ENCODE measurements at places on chromosomes 6 and 20.

GRCh38 chr6:161171207-161171606 lies 102.7 kb downstream of the AGPAT4 start:
- DNase-seq = no peak

- no peak for DNase-seq
Observed at GRCh38 chr6:20744911-20745557, 210.8 kb downstream of the CDKAL1 start.

DNA sequence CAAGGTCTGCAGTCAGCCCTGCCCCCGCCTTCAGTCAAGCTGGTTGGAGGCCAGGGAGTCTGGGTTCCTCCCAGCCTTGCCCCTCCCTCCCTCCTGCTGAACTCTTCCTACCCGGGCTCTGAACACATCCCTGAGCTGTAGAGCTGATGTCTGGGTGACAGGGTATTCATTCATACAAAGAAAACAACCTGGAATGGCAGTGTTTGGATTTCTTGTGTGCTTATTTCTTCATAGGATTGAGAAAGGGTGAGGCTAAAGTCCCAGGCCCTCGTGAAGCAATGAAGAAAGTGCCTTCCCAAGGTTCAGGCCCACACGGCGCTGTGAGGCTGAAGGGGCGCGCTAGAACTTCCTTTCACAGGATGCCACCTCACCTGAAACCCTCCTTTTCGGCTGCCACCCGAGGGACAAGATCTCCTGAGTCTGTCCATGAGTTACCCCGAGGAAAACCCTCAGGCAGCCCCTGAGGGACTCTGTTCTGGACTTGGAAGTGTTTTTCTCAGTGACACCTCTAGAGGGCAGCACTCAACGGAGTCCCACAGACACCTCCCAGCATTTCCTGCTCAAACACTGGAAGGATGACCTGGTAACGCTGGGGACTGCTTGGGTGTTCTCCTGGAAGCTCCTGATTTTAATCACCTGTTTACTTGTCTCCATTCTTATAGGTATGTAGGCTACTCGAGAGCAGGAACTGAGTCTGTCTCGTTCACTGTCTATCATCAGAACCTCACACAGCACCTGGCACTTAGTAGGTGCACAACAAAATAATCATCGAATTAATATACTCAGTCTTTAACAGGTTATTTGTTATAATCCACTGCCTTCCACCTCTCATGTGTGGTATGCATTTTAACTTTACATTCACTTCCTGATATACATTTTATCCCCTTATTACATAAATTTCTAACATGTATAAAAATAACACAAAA lies 11.8 kb upstream of the GSTA1 start:
- DNase-seq = peak; percentile 69

- peak; percentile 91 for DNase-seq
Observed at GRCh38 chr20:57390604-57391438, at the start of gene RBM38. Gene RBM38, plus strand, starts transcription at chr20:57391396. Its CDS starts 186 bp downstream, at chr20:57391582.

DNA sequence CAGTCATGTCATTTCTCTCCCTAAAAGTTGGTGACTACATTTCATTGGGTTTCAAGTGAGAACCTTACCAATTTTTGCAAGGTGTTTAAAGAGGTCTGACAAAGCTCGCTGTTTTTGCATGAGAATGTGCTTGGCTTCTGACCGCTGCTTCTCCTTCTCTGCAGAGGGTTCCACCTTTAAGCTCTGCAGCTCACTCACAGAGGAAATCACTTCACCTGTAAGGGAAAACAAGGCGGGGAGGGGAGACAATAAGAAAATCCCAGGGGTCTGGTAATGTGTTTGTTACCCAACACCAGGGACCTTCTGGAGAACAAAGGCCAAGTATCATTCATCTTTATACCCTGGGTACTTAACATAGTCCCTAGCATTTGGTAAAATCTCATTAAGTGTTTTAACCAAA lies 40.0 kb upstream of the LYRM2 start:
- no peak for DNase-seq

- no peak for DNase-seq
Observed at GRCh38 chr6:40950986-40951698, 87.9 kb downstream of the UNC5CL start.

DNA sequence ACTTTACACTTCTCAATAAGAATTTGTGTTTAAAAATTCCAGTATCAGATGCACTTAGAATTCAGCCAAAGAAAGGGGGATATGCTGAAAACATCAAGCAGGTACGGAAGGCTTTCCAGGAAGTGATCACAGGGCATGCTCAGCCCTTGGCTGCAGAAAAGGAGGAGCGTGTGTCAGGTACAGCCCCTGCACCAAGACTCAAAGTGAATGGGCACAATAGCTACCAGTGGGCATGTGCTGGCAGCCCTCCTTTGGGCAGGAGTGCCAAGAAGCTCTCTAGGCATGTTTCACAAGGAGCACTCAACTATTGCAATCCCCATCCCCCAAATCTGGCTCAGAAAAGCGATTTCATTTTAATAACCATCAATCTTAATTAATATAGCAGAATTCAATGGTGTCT lies 298.8 kb downstream of the GMDS start:
- no peak for DNase-seq
